HT-29 (cell line): ENCODE measurements at places on chromosomes 16 and 17. TPM values are rescaled to one million over a fixed set of nuclear protein-coding genes. Genes with fewer than 3 reads are reported as not detected.

GRCh38 chr17:45961206-45961605, 37.8 kb upstream of the STH start:
- DNase-seq, result no peak

- DNase-seq, result no peak
Observed at GRCh38 chr16:85915125-85915845, 16.3 kb downstream of the IRF8 start.

- no peak for DNase-seq
Observed at GRCh38 chr17:45871718-45872117, 22.6 kb upstream of the MAPT start.

DNA sequence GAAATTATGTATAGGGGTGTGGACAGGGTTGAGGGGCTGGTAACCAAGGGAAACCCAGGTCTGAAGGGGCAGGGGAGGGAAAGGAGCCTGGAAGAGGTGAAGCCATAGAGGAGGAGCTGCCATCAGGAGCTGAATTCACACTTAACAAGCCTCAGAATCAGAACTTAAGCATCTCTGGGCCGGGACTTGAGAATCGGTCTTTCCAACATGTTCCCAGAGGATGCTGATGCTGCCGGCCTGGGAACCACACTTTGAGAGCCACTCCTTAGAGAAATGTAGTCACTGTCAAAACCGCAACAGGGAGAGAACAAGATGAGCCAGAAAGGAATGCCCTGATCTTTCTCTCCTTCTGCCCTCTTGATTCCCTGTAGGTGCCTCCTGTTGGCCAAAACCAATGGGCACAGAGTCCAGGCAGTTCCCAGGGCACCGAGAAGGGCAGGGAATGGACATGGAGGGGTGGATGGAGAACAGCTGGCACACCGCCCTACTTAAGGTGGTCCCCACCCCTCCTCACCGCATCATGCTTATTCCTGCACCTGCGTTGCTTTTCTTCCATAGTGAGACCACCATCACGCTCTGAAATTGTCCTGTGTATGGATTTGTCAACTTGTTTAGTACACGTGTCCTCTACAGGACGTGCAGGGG, 88.5 kb downstream of the GSG1L start:
- no peak for DNase-seq

DNA sequence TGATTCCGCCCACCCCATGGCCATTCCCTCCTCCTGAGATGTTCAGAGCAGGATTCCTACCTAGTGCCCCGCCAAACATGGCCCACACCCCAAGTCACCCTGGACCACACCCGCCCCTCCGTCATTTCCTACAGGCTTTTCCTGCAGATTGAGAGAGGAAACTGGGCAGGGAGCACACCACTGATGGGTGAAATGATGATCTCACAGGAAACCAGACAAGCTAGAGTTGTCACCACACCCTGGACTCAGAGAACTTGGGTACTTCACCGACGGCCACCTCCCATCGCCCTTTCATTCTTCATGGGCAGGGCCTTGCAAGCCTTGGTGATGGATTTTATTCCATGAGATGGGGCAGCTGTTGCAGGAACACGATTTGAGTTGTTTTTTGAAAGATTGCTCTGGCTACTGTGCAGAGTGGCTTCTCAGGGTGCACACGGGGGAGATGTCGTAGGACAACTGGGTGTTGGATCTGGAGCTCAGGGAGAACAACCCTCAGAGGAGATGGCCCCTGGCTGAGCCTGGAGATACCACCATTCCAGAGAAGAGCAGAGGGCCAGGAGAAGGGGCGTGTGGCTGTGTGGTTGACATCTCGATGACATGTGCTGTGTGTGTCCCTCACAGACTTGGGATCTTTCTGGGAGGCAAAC, 7.4 kb upstream of the B9D1 start:
- DNase-seq, result no peak

GRCh38 chr17:51322390-51323029, 62.2 kb downstream of the UTP18 start:
- DNase-seq, result peak; percentile 57

DNA sequence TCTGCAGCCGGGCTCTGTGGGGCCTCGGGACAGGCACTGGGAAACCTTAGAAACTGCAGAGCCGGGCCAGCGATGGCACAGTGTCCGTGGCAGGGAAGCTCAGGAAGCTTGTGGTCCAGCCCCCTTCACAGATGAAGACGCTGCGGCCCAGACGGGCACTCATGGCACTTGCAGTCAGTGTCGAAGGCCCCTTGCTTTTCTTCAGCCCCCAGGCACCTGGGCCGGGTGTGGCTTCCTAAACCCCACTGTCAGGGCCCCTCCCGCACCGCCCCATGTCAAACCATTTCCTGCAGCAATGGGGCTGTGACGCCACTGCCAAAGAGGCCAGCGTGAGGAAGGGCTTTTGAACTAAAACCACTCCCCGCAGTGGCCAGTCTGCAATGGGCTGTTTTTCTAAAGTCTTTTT, 164.0 kb downstream of the LAT start:
- no peak for DNase-seq

GRCh38 chr17:79657861-79658810, 47.3 kb upstream of the RBFOX3 start:
- DNase-seq, result no peak

Gene CIBAR2
- total RNA-seq, result not detected in 2 replicates

Gene TVP23A
- not detected in 2 replicates for total RNA-seq

Gene MAPK7
- total RNA-seq, result 5.6 and 6.4 TPM in 2 replicates
